ENCODE measurements at places on chromosomes 13 and 19.

DNA sequence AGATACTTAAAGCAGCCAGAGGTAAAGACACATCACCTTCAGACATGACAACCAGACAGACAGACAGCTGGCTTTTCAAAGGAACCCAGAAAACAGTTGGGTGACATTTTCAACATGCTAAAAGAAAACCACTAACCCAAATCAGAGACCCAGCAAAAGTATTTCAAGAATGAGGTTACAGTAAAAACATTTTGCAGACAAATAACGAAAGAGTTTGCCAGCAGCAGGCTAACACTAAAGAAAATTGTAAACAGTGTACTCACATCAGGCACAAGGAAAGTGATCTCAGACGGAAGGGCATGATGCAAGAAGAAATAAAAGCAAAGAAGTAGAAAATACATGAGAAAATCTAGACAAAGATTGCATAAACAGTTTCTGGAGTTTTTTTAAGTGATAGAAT is 46.4 kb downstream of the AP1M1 start:
- no peak for DNase-seq

DNA sequence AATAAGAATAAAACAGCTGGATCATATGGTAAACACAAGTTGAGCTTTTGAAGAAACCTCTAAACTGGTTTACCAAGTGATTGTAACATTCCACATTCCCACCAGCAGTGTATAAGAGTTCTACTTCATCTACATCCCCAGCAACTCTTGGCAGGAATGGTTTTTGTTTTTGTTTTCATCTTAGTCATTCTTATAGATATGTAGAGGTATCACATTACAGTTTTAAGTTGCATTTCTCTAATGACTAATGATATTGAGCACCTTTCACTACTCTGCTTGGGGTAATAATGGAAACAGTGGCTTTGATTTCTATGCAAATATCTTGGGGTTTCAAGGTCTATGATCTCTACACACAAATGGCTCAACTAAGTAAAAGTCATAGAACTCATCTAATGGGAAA is 614.5 kb downstream of the TBC1D4 start:
- no peak for DNase-seq

GRCh38 chr13:31073859-31074718 is 87.6 kb downstream of the HSPH1 start:
- no peak for DNase-seq

DNA sequence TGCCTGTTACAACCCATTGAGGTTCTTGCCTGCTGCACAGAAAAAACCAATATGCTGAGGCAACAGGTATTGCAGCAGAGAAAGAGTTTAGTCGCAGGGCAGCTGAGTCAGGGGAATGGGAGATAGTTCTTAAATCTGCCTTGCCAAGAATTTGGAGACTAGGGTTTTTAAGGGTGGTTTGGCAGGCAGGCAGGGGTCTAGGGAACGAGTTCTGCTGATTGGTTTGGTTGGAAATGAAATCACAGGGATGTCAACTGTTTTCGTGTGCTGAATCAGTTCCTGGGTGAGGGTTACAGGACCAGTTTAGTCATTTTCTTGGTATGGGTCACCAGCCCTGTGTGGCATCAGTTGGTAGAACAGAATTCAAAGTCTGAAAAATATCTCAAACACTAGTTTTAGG is 36.6 kb downstream of the PDS5B start:
- no peak for DNase-seq

DNA sequence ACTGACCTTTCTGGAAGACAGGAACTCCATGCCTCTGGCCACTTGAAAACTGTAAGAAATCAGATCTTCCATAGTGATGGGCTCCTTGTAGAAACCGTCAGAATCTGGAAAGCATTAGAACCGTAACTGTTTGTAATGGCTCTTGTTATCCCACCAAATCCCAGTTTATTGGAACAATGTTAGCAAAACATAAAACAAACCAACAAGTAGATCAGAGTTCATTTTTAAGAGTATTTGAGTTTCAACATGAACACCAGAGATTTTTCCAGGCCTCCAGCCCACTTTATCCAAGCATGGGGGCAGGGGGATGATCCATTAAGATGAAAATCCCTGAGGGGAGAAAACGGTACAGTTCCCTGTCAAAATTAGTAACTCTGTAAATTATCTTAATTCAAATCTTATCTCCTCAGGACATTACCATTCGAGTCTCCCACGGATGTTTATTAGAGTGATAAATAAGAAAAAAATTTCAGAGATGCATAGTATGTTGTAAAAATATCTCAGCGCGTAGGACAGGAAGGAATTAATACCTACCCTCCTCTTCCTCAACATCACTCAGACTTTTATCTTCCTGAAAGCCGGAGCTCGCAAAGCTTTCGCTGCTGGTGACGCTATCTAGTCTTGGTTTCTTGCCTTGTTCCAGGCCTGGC is 172.5 kb downstream of the FLT1 start:
- no peak for DNase-seq

GRCh38 chr13:110562696-110563462 is 1.4 kb upstream of the RAB20 start:
- DNase-seq = no peak

GRCh38 chr13:26475176-26476110 is 82.0 kb upstream of the WASF3 start:
- DNase-seq = no peak

DNA sequence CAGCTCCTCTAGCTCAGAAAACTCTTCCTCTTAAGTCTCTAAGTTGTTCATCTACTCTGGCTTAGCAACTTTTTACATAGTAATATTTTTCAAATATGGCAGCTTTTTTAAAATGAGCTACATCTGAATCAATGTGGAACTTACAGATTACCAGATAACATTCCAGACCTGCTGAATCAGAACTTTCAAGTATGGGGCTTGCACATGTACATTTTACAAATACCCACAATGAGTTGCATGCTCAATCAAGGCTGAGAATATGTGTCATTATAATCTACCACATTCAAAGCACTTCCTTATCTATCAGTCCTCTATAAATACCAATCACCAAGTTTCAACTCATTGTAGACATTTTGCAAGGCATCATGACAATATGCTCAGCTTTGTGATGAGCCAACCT is 383.1 kb downstream of the FGF14 start:
- no peak for DNase-seq

- DNase-seq = no peak
Measured at GRCh38 chr19:49214701-49215100, 57.1 kb downstream of the TRPM4 start.

- DNase-seq = no peak
Measured at GRCh38 chr13:99929866-99930265, 41.7 kb downstream of the ZIC5 start.

- no peak for DNase-seq
Measured at GRCh38 chr13:84296401-84296800, 414.1 kb upstream of the SLITRK1 start.

- DNase-seq = no peak
Measured at GRCh38 chr19:6070720-6071485, 39.4 kb downstream of the RFX2 start.

DNA sequence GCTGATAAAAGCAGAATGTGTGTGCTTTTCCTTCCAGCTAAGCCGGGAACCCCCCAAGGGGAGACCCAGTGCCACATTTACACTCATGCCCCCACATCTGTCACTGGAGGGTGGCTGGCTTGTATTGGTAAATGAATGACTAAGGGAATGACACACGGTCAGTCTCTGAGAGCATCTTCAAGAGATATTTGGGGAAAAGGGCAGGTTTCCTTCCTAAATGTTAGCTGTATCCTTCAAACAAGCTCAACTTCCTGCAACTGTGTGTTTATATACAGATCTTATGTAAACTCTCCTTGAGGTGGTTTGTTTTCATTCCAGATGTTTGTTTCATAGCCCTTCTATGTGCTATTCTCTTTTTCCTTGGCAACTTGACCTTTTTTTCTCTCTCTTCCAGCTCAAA is 192.6 kb downstream of the COL4A1 start:
- no peak for DNase-seq

GRCh38 chr13:76854894-76855293 is 31.3 kb downstream of the KCTD12 start:
- DNase-seq = no peak

DNA sequence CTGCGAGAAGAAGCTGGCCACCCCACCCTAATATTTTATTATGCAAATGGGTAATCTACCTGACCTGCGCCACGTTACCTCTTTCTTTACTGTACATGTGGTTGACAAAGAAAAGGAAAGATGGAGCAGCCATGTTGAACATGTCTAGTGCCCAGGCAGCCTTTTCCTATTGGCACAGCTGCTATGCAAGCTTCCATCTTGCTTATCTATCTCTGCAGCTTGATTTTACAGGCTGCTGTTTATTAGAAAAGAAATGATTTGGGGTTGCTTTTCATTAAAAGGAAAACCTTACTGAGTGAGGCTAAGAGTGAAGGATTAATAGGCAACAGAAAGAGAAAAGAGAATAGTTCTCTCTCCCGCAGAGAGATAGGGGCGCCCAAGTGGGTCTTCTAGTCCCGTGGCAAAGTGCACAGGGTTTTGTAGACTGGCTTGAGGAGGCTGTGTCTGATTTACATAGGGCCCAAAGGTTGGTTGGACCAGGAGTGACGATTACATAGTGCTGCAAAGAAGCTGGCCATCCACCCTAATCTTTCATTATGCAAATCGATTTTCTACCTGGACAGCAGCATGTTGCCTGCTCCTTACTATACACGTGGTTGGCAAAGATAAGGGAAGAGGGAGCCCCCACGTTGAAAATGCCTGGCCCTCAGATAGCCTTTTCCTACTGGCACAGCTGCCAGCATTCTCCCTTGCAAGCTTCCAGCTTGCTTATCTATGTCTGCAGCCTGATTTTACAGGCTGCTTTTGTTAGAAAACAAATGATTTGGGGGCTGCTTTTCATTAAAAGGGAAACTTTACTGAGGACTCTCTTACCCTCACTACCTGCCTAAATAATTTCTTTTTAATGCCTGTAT is 28.3 kb downstream of the OR10H4 start:
- DNase-seq = no peak

- no peak for DNase-seq
Measured at GRCh38 chr19:55663846-55664536, 9.2 kb downstream of the U2AF2 start.

All from cerebellum (tissue), 4 donors.